ENCODE measurements at places on chromosomes 4 and X.

DNA sequence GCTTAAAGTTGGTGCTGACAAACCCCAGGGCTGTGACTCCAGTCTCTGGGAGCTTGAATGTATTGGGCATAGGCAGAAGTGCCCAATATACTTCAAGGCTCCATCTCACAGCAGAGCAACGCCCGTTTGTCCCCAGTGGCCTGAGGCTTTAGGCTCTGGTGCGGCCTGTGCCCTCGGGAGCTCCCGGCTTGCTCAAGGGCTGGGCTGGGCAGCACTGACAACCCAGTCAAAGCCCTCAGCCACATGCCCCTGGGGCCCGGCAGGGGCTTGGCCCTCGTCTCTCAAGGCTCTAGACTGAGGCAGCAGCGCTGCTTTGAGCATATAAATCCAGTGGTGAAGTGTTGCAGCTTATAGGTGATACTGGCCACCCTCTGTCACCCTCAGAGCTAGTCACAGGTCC is 203.7 kb downstream of the AFAP1 start:
- no peak for DNase-seq

DNA sequence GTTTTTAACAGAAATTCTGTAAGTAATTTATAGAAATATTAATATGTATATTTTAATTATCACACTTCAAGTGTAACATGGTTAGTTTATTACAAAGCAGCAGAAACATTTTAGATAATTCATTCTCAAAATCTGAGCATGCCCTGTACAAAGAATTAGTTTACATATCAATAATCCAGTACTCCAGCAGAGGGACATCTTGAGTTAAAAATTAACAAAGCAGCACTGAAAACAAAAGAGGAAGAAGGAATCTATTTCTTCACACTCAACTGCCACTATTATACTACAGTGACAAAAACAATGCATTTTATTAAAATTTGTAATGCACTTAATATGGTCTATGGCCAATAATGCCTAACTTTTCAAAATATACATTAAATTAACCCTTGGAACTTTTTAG is 179.1 kb upstream of the KLHL4 start:
- DNase-seq: no peak

DNA sequence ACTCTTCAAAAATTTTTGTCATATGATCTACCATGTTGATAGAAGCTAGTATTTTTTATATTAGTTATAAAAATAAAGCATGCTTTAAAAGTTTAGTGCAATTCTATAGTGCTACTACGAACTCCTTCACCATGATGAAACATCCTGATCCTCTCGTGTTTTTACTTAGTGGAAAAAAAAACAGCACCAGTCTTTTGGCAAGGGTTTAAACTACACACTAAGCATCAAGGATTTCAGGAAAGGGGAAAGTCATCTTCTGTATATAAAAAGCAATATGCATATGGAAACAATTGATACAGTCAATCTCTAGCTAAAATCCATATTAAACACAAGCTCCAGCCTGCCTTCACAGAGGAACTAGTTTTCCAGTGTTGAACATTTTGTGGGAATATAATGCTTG is 18.7 kb downstream of the CHM start:
- no peak for DNase-seq

GRCh38 chr4:32607978-32608377 is 1887.8 kb downstream of the PCDH7 start:
- no peak for DNase-seq

DNA sequence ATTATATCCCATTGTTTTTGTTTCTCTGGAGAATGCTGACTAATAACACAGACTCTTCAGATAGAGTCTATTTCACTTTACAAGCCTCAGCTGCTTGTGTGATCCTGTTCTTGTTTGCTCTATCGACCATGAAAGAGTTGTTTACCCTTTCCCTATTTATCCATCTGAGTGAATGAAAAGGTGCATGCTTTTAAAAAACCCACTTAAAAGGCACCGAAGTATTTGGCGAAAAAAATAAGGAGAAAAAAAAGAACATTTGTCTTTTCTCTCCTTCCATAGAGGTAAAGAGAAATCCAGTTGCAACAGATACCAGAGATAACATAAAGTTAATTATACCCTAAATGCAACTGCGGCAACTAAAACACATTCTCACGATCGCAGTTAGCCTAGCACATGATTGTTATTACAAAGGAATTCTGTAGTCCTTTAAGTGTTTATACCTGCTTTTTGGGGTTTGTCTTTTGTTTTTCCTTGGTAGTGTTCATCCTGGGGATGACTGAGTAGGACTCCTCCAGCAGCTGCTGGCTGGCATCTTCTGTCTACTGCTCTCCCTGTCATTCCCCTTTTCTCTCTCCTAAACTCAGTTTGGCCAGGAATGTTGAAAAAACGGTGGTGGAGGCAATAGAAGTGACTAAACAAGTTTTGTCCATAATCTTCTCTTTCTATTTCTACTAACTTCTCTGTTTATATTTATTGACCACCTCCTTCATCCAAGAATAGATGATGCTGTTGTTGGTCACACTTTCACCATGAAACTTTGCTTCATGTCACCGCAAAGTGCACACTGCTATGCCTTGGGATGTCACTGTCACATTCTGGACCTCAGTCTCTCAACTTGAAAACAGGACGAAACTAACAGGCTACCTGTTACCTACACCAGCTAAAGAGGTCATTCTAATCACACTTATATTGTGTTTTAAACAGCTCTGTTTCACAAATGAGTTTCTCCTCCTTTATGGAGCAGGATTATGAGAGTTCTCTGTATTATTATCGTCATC is 41.9 kb upstream of the FRAS1 start:
- no peak for DNase-seq

- DNase-seq: no peak
These were observed at the start of gene PPP3CA for GRCh38 chr4:101347267-101347556. Gene PPP3CA (minus strand): TSS chr4:101347526.

- no peak for DNase-seq
These were observed 90.6 kb upstream of the SPIN4 start for GRCh38 chrX:63441717-63442116.

DNA sequence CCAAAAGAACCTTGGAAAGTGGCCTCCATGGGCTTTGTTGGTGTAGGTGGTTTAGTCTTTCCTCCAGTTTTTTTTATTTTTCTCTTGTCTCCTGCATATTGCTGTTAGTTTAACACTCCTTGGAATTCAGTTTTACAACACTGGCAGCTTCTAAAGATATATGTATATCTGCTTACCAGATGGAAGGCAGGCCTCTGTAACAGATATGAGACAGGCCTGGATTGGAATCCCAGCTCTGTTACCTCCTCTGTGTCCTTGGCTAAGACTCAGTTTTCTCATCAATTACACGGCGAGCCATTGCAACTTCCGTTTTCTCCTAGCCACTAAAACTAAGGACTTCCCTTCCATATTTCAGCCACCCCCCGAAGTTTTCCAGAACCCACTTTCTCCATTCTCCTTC is 133.4 kb upstream of the SMAD1 start:
- no peak for DNase-seq

DNA sequence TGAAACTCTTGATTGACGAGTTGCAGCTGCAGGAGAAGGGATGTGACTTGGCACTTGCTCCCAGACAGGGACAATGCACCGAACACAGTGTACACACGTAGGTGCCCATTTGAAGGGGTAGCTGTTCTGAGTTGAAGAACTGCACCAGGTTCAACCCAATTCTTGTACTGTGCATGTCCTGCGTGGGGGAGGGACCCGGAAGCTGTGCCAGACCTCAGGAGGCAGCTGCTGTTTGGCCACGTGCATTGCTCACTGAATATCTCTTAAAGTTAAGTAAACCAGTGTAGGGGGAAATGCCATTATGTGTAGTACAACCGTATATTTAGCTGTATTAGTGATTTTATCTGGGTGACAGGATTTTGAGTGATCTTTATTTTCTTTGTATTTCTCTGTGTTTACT is 12.0 kb upstream of the RBBP7 start:
- no peak for DNase-seq

All from activated CD8-positive, alpha-beta memory T cell treated with anti-CD3 and anti-CD28 coated beads for 4 hours (primary cell).